H7 (cell line): ENCODE measurements at places on chromosomes 6 and 20. TPM values are rescaled to one million over a fixed set of nuclear protein-coding genes. Genes with fewer than 3 reads are reported as not detected.

Gene OR2B6
- not detected in 2 replicates for total RNA-seq

Gene SMPDL3A
- total RNA-seq, result 0.89 and 1.8 TPM in 2 replicates

Gene FLRT3
- total RNA-seq, result 1.7 and 3.2 TPM in 2 replicates

Gene NUP43
- total RNA-seq, result 64.0 and 70.1 TPM in 2 replicates

GRCh38 chr20:1890469-1891262 is 4.5 kb upstream of the SIRPA start:
- no peak for DNase-seq

Gene AGER
- total RNA-seq, result 2.2 and 2.8 TPM in 2 replicates

DNA sequence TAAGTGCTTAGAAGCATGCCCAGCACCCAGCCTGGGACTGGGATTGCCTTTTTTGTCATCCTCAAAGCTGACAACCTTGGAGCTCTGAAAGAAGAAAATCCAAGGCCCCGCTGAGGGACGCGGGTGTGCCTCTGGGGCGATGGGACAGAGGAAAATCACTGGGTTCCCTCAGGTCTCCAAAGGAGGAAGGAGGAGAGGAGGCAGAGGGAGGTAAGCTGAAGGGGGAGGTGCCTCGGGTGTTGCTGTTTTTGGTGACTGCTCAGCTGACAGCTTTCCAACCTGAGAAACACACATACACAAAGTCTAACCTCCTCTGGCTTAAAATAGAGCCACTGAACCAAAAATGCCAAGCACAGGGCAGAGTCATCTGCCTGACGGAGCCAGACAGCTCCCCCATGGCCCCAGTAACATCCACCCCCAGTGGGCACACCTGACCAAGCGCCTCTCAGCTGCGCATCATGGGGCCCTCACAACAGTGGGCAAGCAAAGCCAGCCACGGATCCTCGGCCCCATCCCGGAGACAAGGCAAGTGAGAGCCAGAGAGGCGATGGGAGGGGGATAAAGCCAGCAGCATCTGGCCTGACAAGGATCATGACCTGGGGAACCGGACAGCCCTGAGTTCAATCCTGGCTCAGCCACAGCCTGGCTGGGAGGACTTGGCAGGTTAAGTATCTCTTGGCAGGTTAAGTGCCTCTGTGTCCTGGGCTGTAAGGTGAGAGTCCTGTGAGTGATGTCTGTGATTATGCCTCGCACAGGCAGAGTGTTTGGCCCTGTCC is 3.2 kb upstream of the KCNK15 start:
- peak; percentile 16 for DNase-seq

DNA sequence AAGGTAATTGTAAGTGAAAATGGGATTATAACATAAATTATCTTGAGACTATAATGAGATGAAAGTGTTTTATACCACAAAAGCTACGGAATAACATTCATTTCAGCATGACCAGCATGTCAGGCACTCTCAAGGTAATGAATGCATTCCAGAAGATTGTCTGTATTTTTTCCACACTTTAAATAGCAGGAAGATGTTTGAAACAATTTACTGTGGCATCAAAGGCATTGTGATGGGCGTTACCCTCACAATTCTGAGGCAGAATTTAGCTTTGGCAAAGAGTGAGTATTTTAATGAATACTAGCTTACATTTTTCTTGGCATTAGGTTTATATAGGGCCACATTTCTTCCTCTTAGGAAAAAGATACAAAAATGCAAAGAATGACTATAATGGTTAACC is 627.2 kb downstream of the BCKDHB start:
- DNase-seq, result no peak

DNA sequence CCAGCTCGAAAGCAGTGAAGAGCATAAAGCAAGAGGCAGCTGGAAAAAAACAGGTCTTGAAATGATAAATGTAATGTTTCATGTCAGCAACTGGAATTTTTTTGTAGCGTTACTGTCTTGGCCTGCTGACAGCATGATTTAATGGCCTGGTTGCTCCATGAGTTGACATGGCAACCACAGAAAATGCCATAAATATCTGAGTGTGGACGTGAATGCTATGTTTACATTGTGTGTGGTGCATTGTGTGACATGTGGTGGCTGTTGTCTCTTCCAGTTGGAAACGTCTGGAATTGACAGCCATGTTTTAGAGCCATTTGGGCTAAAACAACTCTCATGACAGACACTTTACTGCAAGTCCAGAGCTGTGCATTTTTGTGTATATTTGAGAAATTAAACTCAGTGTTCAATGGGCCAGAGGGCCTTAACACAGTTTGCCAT is 170.0 kb downstream of the FOXA2 start:
- no peak for DNase-seq

DNA sequence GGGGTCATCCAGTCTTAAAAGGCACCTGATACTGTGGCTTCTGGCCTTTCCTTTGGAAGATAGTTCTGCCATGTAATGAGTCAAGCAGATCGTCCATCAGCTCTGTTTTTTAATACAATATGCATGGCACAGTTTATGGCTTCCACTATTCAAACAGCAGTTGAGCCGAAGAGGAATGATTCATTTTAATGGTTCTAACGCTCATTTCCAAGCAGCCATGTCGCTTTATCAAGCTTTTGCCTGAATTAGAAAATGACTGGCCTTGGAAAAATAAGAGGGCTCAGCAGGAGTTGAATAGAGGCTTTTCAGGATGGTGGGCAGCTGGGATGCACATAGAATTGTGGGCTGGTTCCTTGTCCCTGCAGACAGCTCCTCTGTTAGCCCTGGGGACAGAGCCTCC is 138.1 kb downstream of the SOBP start:
- DNase-seq, result no peak

Gene NFATC2
- total RNA-seq, result 0.28 and 0.48 TPM in 2 replicates

Gene MARCKS
- 91.0 and 92.7 TPM in 2 replicates for total RNA-seq

DNA sequence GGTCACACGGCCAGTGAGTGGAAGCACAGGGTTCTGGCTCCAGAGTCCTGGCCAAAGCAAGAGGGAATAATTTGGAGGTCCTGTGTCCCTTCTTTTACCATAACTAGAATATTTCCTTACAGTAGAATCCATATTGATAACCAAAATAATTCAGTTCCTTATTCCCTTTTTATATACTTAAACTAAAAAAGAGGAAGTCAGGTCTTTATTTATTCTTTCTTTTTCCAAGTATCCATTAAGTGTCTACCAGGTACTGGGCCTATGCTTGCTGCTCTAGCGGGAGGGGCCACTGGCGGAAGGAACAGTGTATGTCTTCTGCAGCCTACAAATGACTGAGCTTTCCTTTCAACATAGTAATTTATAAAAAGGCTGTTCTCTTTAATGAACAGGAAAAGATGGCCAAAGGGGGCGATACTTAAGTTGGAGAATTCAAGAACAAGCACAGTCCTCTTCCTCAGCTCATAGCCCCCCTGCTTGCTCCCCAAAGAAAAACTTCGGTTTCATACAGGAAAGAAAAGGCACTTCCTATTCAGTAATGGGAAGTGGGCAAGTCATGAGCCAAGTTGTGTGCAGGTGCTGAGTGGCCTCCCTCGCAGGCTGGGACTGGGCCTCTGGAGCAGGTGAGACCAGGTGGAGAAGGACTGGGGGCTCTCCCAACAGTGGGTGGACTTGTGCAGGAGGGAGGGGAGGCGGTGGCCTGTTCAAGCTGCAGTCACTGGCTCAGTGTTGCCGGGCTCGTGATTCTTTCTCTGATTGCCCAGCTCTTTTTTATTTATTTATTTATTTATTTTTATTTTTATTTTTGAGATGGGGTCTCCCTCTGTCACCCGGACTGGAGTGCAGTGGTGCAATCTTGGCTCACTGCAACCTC is 110.9 kb downstream of the ARMC2 start:
- DNase-seq, result no peak

DNA sequence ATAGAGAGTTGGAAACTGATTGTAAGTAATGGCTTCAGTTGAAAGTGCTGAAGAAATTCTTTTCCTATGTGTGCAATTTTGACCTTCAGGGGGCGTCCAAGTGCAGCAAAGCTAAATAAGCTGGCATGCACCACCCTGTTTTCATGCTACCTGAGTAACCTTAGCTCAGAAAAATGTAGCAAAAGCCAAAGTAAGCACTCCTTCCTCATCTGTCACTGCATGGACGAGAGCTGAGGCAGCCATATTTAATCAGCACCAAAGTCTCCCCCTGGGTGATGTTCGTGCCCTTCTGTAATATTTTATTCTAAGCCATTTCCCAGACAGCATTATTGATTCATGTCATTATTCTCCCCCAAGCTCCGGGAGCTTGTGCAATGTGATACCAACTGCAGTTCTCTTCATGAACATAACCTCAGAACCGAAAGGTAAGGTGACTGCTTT is 123.1 kb downstream of the RPS12 start:
- peak; percentile 52 for DNase-seq

DNA sequence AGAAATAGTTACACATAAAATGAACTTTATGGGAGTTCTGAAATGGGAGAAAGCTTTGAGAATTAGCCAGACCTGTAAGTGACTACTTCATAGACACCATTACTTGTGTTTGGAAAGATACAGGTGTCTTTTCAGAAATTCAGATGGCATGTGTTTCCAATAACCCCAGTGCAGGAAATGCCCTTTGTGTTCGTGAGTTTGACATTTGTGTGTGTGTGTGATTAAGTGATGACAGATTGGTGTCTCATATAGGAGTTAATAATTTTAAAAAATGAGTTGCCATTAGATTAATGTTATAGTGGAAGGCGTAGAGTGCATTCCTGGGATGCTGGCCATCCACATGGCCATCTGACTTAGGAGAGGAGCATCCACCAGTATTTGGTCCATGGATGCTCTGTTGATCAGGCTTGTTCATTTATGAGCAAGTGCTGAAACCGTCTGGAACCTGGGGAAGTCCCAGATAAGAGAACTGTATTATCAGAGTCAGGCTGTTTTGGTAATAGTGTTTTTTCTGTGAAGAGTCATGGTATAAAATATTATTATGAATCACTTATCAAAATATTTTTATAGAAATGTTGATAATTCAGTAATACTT is 3.1 kb downstream of the STK4 start:
- DNase-seq, result no peak

Gene RAET1L
- total RNA-seq, result not detected in 2 replicates

GRCh38 chr6:4880363-4880762 is 104.2 kb downstream of the CDYL start:
- no peak for DNase-seq

DNA sequence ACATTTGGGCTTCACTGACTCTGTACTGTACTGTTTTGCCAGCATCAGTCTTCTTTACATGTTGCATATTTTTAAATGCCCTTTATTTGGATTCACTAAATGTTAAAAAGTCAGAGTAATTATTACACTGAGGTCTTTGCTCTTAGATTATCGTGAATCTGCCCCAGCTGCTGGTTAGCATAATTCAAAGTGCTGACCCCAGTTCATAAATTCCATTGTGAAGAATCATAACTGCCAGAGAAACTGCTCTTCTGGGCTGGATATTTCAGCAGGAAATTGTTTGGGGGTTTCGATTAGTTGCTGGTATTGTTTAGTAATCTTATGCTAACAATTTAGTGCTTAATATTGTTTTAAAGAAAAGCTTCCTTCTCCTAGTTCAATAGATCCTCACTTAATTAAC is 682.1 kb upstream of the MAP3K7 start:
- no peak for DNase-seq

Gene MKKS
- 14.6 and 16.7 TPM in 2 replicates for total RNA-seq

Gene IL20RA
- 0.26 and 0.28 TPM in 2 replicates for total RNA-seq

Gene TTLL9
- total RNA-seq, result 0.14 TPM in 1 of 2 replicates, not detected in the other

GRCh38 chr6:117515326-117515725 is 32.9 kb downstream of the DCBLD1 start:
- no peak for DNase-seq

DNA sequence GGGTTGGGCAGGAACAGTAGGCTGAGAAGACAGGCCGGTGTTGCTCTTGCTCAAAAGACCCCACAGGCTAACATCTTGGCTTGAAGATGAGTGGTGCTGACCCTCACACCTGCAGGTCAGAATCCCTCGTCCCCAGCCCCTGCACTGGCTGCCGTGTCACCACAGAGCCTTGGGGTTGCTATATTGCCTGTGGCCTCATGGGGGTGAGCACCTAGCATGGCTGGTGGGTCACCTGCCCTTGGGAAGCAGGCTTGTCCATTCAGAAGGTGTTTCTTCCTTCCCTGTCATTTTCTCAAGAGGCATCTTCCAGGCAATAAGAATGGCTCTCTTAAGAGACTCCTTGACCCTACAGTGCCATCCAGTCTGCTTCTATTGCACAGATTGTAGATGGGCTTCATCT is 7.7 kb downstream of the SLC22A16 start:
- no peak for DNase-seq

Gene HCRTR2
- total RNA-seq, result 0.07 TPM in 1 of 2 replicates, not detected in the other

Gene SIGLEC1
- not detected in 2 replicates for total RNA-seq

DNA sequence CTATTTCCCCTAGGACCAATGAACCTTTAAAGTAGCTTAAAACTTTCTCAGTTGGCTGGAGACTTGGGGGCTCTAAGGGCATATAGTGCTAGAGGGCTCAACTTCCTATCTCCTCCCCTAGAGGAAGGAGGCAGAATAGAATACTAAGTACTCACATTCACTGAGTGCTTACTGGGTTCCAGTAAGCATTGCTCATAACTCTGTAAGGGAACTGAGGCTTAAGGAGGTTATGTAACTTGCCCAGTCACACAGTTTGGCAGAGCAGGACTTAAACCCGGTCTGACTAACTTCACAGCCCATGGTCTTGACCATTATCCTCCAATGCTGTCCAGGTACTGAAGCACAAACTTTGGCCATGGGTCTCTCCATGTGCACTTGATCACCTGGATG is 12.5 kb downstream of the SESN1 start:
- peak; percentile 36 for DNase-seq

GRCh38 chr20:44057698-44058675 is 129.0 kb downstream of the JPH2 start:
- DNase-seq, result no peak

DNA sequence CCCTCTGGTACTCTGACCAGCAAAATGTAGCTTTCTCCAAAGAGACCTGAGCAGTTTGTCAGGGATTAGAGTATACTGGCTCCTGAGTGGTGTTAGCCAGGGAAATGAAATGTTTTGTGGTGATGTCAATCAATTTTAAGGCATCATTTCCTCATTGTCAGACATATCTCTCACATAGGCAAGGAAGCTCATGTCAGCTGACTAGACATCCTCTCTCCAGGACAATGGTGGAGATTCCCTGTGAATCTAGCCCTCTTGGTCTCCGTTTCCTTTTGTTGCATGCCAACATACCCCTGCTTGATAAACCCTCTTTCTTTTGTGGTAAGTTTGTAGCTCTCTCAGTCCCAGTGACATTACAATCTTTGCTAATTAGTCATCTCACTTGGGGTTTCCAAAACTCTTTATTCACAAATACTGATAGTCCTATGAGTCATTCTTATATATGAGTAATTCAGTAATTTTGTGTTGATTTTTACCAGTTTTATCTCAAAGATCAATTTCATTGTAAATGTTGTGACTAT is 135.6 kb upstream of the PTPRK start:
- DNase-seq, result no peak

Gene KCNK16
- total RNA-seq, result not detected in 2 replicates
